Activated CD4-positive, CD25-positive, alpha-beta regulatory T cell treated with anti-CD3 and anti-CD28 coated beads, Interleukin-2, amount 50 U/mL, for 16 hours (primary cell): ENCODE measurements at places on chromosomes 12 and 14.

GRCh38 chr12:14605401-14605989 lies 37.8 kb upstream of the PLBD1 start:
- no peak for DNase-seq

GRCh38 chr12:92929983-92930382 lies 888 bp upstream of the EEA1 start:
- no peak for DNase-seq

DNA sequence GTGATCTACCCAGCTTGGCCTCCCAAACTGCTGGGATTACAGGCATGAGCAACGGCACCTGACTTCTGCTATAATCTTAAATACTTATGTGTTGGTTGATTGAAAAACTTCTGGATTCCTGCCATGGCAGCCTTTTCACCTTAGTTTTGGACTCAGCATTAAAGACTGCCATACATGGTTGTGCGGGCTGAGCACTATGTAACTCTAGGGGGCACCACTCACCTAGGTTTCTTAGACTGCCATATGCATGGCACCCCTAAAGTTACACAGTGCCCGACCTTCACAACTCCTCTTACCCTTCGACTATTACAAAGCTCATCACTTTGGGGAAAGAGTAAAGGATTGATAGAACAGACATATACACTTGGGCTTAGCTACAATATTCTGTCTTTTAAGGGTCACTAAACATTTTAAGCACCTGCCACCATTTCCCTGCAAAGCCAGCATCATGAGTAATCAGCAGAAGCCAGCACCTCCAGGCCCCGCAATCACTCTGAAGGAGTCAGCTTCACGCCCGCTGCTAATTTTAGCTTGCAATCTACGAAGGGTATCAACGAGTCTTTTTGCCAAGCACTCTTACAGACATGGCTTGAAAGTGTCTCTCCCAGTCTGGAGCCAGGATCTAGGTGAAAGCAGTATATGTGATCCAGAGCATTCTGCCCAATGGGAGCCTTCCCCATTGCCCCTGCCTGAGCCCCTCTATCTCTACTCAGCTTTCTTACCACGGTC lies 59.8 kb downstream of the SUDS3 start:
- no peak for DNase-seq

DNA sequence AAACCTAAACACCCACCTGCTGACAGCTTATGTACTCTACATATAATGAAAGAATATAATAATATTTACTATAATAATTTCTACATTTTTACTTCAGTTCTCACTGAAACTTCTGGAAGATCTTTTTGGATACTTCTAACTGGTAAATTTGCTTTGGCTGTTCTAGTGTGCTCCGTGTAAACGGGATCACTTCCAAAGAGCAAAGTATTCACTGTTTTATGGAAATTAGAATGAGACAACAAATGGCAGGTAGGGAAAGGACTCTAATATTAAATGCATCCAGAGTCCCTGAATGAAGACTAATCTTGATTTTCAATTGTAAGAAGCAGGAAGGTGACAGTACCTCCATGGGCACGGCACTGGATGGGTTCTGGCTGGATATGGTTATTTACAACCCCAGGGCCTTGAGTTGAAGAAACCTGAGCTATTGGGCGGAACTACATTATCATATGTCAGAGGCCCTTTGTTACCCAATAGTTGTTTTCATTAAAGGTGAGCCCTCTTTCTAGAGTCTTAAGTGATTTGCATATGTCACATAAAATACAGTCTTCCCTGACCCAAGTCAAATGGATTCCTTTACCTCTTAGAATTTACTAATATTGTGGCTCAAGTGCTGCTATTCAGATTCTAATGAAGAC lies 10.7 kb downstream of the ERP29 start:
- no peak for DNase-seq

- DNase-seq: no peak
These were observed 23.6 kb upstream of the KCNH3 start for GRCh38 chr12:49515266-49515665.

- no peak for DNase-seq
These were observed 48.5 kb downstream of the CDC42BPB start for GRCh38 chr14:103008768-103009357.

- no peak for DNase-seq
These were observed 18.3 kb downstream of the IL26 start for GRCh38 chr12:68207276-68207675.

- DNase-seq: no peak
These were observed 31.9 kb upstream of the IFNG-AS1 start for GRCh38 chr12:67957383-67957782.

- DNase-seq: no peak
These were observed 79.6 kb downstream of the PPM1A start for GRCh38 chr14:60328583-60328982.

GRCh38 chr14:94480809-94481208 lies 4.8 kb upstream of the SERPINA9 start:
- DNase-seq: no peak

DNA sequence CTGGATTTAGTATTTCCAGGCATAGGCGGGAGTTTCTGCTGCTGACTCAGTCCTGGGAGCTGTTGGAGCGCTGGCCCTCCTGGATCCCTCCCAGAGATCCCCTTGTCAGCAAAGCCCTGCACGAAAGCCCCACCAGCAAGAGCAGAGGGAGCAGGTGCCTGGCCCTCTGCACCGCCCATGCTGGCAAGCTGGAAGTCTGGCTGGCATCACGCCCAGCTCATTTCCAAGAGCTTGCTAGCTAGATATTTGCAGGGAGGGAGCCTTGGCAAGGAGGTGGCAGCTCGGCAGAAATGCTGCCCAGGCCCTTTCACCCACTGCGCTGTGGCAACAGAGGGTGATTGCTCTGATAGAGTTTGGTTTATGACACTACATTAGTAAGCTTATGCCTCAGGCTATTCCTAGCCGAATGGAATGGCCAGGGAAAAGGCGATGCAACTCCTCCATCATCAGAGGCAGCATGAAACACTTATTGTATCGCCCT lies 193.9 kb downstream of the EMP1 start:
- no peak for DNase-seq

- DNase-seq: no peak
These were observed 124.2 kb downstream of the SRGAP1 start for GRCh38 chr12:63968673-63969072.

- no peak for DNase-seq
These were observed 21.6 kb upstream of the BLTP3B start for GRCh38 chr12:100164153-100164704.

- no peak for DNase-seq
These were observed 216.9 kb upstream of the HMGA2 start for GRCh38 chr12:65607401-65607841.

DNA sequence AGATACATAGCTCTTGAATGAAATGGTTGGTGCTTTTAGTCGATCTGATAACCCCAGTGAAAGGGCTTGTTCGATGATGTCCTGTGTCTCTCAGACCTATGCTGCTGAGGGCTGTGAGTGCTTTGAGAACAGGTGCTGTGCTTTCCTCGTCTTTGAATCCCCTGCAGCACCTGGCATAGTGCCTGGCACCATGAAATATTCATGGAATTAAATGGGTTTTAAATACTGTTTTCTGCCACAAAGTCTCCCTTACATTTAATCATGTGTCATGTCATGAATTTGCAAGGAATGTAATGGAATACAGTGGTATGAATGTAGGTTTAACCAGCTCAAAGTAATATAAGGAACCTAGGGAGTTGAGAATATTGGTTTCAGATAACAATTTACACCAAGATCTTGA lies 220.5 kb upstream of the PRICKLE1 start:
- no peak for DNase-seq

GRCh38 chr12:124605883-124606774 lies 38.7 kb upstream of the NCOR2 start:
- DNase-seq: no peak

DNA sequence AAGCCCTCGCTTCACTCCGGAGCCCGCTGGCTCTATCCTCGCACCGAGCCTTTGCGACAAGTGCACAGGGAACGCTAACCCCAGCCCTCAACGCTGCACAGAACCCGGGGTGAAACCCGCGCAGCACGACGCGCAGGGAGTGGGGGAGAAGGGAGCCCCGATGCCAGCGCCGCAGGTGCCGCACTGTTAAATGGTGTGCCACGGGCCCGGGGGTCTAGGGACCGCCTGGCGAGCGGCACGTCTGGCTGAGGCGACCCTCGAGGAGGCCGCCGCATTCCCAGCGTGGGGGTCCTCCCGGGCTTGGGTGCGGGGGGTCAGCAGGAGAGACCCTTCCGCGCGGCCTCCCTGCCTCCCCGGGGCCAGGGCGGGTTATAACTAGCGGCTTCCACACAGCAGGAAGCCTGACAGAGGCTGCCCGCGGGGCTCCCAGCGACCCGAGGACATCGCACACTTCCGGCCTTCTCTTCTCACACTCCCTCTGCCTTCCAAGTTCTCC lies 23.8 kb upstream of the LRTM2 start:
- DNase-seq: no peak

DNA sequence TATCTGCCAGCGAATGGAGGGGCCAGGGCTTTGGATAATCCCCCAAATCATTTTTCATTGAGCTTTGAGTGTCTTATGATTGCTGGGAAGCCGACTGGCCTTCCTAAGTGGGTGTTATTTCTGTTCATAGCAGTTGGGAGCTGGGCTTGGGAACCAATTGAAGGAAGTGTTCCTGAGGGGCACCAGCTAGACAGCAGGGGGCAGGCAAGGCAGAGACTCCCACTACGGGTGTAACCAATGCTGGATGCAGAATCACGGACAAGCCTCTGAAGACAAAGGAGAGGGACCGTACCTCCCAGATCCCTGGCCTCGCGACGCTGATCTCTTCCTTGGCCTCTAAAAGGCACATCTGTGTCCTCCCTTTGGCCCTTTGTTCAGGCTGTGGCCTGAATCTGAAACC lies 149.0 kb upstream of the PRMT8 start:
- no peak for DNase-seq

- peak; percentile 55 for DNase-seq
These were observed at the start of gene ZNF641 for GRCh38 chr12:48350249-48351021. TSS of gene ZNF641 (minus strand) at chr12:48350919. CDS start at chr12:48348090, 2,829 bp downstream.

DNA sequence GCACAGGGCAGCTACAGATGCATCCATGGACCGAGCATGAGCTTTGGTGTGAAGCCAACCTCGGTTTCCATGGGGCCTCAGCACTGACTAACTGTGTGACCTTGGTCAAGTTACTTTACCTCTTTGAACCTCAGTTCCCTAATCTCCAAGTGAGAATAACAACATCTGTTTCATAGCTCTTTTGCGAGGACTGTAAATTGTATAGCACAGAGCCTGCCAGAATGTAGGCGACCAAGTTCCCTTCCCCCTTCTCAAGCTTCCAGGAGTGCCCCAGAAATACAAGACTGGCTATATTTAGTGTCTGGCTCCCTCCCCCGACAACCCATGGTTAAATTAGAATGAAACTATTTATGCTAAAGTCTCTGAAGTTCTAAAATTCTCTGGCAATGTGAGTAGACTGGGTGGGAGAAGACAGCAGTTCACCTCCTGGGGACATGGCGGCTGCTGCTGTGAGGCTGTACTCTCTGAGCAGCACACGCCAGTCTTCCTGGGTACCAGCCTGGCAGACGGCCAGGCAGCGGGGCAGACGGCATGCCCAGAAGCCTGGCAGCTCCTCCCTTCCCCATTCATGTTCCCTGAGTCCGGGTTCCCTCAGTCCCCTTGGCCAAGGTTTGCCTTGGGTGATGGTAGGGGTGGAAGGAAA lies 22.0 kb upstream of the TMED10 start:
- no peak for DNase-seq

DNA sequence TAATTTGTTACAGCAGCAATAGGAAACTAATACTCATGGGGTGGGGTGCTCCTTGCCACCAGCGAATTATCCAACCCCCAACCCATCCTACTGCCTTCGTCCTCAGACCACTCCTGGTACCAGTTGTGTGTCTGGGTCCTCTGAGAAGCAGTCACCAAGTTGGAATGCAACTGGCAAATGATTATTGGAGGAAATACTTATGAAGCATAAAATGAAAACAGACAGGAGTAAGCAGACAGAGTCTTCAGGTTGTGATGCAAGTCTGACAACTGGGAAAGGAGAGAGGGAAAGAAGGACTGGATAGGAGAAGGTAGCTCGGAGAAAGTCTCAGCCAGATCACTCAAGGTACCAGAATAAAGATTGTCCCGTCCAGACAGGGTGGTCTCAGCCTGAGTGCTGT lies 181.1 kb upstream of the ARID2 start:
- no peak for DNase-seq

- DNase-seq: no peak
These were observed 19.4 kb downstream of the KRT85 start for GRCh38 chr12:52347551-52348510.

DNA sequence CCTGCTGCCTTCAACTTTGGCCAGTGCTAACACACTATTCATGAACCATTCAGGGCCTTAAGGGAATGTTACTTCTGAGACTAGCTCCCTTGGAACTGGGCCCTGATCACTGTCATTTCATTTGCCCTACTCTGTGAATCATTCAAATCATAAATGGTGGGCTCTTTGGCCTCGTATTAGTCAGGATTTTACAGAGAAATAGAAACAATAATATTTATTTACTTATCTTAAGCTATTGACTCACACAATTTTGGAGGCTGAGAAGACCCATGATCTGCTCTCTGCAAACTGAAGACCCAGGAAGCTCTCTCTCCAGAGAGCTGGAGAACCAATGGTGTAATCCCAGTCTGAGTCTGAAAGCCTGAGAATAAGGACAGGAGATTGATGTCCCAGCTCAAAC lies 398.5 kb downstream of the LRIG3 start:
- no peak for DNase-seq

GRCh38 chr12:31715283-31715825 lies 13.5 kb downstream of the AMN1 start:
- no peak for DNase-seq

- DNase-seq: no peak
These were observed 14.5 kb downstream of the VWF start for GRCh38 chr12:6110006-6110405.

GRCh38 chr14:95142208-95142607 lies 15.1 kb downstream of the DICER1 start:
- no peak for DNase-seq

- no peak for DNase-seq
These were observed 304.7 kb upstream of the TMTC1 start for GRCh38 chr12:30088259-30088995.

DNA sequence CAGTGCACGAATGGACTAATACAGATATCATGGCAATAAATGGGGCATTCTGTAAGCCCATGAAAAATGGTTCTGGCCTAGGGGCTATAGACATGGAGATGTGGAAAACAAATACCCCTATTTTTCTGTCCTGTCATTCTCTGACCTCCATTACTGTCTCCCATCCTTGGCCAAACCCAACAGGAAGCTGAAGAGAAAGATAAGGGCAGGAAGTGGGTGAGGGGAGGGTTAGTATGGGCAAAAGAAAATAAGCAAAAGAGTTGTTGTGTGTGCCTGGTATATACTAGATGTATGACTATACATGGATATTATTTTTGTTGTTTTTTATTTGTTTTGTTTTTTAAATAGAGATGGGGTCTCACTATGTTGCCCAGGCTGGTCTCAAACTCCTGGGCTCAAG lies 339.3 kb downstream of the PCNX1 start:
- DNase-seq: no peak
